ENCODE measurements at places on chromosomes 3 and 15.
A peak's percentile ranks its signal among the peaks of the same experiment; 100 is the strongest.

- no peak for DNase-seq
Observed at GRCh38 chr3:150314248-150315004, 93.7 kb upstream of the TSC22D2 start.

DNA sequence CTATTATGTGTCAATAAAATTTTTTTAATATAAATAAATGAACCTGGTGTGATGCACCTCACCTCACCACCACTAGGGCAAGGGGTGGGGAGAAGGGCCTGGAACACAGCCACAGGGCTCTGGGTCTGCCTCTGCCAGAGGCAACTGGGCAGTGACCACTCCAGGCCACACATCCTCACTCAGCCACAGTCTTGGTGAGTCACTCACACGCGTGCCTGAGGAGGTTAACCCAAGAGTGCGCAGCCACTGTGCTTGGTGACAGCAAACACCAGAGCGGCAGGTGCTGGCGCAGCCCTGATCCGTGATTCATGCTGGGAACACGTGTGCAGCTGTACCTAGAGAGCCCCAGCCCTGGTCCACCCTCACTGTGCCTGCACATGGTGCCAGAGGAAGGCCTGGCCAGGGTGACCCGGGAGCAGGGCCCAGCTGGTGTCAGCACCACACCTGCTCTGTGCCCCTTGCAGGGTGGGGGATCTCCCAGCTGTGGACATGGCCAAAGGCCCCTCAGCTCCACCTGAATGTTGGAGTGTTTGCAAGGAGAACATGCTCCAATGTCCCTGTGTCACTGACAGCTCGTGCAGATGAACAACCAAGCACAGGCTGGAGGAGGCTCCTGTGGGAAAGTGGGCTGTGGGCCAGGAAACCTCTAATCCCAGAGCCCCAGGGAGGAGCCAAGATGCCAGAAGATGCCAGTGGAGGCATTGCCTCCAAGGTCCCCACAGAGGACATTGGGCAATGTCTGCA, 2.1 kb downstream of the SLC41A3 start:
- peak; percentile 8 for DNase-seq

GRCh38 chr15:56102441-56102840, 109.0 kb upstream of the NEDD4 start:
- no peak for DNase-seq

DNA sequence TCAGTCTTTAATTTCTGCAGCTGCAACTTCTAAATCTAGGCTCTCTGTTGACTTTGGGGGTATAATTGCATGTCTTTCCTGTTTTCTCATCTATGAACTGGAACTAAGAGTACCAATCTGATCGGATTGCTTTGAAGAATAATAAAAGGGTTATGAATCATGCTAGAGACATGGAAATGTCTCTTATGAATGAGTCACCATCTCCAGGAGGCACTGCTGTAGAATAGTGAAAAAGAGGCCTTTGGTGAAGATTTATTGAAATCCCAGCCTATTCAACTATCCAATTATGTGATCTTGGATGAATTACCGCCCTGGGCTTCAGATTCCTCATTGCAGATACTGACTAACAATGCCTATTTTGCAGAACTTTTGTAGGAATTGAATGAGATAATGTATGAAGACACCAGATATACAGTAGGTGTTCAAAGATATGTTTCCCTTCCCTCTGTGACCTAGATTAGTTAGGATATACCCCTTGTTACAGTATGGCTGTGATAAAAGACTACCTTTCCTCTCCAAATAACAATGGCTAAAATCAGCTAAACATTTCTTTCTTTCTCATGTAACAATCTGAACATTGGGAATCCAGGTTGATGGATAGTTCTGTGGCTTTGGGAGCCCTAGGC, 11.5 kb upstream of the CMTM8 start:
- no peak for DNase-seq

DNA sequence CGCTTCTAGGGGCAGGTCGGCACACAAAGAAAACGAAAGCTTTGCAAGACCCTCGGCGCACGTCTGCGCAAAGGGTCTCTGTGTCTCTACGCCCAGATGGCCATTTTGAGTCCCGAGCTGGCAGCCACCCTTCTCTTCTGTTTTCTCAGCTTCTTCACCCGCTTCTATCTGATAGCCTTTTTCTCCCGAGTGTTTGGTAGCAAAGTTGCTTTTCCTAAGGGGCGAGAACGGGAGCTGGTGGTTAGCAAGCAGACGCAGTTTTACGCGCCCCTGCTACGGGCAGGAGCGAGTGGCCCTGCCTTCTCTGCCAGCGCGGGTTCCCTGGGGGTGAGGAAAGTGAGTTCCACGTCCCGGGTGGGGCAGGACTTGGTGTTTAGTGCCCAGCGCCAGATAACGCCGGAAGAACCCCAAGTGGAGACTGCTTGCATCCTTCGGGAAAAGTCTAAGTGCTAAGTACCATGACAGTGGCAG, 2.9 kb upstream of the MKRN2 start:
- DNase-seq = peak; percentile 38

GRCh38 chr15:67133738-67134066, 68.3 kb downstream of the SMAD3 start:
- no peak for DNase-seq

GRCh38 chr15:74540161-74540760, 759 bp upstream of the ARID3B start:
- DNase-seq = peak; percentile 16

DNA sequence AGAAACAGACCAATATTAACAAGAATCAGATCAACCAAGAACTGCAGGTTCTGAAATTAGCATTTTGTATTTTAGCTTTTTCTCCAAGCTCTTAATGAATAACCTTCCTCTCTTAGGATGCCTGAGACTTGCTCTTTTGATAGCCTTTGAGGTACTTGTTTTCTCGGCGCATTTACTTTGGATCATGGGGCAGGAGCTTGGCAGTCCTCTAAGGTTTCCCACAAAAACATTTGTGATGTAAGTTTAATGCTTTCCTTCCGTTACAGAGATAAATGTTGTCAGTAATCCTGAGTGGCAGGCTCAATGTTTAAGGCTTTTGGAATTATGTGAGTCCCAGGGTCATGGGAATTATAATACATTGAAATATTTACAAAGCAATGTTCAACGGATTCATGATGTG, 137.8 kb upstream of the SNTN start:
- no peak for DNase-seq

DNA sequence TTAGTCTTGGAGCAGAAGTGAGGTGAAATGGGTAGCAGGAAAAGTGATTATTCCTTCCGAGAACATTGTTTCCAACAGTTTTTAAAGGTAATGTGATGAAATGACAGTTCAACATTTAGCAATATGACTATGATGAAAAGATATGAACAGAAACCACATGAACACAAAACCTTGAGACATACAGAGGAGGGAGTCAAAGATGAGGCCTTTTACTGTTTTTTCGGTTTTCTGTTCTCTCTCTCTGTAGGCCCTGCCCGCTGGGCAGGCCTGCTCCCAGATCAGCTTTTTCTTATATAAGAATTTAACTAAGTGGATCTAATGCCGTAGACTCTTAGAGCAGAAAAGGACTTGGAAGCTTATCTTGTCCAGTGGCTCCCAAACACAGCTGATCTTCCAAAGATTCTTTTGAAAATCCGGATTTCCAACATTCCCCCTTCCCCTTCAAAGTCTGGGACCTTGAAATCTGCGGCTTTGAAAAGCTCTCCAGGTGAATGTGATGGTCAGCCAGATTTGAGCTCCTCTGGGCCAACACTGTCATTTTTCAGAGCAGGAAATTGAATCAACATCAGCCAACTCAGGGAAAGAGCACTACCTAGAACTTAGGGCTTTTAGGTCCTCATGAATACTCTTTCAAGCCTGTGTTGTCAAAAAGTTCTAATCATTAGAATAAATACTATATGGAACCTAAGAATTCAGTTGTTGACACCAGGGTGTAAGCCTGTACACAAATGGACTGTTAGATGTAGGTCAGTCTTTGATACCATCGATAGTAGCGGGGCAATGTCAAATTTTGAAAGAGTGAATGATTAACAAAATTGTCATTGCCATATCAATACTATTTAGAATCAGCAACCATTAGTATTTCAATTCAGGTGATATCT, 372.7 kb downstream of the SHQ1 start:
- DNase-seq = no peak

GRCh38 chr15:79676621-79677020, 220.2 kb downstream of the MTHFS start:
- DNase-seq = no peak

GRCh38 chr3:148075771-148076716, 621.7 kb upstream of the AGTR1 start:
- no peak for DNase-seq

DNA sequence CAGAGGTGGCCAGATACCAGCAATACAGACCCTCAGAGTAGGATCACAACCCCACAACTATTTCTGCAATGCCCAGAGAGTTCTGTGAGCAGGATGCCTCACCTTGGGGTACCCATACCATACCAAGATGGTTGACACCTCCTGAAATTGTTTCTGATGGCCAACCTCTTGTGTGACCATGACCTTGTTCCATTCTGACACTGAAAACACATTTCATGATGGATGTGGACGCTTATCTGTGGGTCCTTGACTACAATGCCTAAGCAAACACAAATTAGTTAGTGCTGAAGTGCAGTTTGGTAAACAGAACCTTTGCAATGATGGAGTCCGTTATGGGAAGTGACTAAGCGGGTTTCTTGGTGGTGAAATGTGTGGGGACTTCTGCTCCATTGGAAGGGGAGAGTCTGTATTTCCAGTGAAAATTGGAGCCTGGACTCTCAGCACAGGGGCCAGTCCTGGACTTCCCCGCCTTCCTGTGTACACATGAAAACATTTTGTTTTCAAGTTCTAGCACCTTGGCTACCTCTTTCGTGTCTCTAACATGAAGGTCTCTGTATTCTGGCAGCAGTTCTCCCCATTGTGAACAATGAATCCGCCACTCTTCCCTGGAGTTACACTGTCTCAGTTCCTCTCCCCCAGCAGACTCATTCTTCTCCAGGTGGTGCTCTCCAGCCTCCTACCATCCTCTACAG, 106.2 kb downstream of the XXYLT1 start:
- DNase-seq = no peak

GRCh38 chr3:149081772-149082171, 4.6 kb downstream of the HLTF start:
- DNase-seq = no peak

GRCh38 chr15:38696109-38696727, 131.6 kb upstream of the RASGRP1 start:
- peak; percentile 70 for DNase-seq

- DNase-seq = no peak
Observed at GRCh38 chr15:68589053-68589452, 10.3 kb downstream of the CORO2B start.

- DNase-seq = no peak
Observed at GRCh38 chr15:86312486-86312885, 232.8 kb downstream of the AGBL1 start.

GRCh38 chr15:31439328-31439727, 112.7 kb downstream of the KLF13 start:
- peak; percentile 65 for DNase-seq

GRCh38 chr3:61030469-61031035, 220.7 kb downstream of the FHIT start:
- no peak for DNase-seq

DNA sequence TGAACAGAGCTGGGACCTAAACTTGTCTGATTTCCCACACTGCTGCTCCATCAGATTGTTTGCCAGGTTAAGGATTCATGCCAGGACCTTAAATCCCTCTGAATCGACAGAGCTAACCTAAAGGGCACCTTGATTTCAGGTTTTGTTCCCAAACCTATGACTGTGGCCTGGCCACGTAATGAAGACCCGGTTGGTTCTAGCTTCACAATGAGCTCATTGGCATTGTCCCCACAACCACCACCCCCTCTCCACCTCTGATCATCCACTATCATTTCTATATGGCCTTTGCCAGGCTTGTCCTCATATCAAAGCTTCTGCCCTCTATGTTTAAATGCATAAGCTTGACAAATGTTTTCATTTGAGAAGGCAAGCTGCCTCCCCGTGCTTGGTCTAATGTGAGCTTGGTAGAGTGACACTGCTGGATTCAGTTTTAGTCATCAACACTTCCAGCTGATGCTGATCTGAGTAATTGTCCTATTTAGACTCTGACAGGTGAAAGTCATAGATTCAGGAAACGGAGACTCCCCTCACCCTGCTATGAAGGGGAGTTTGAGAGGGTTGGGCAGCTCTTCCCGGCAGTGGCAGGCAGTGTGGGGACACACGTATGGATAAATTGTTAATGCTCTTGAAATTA, 407.1 kb upstream of the CFAP20DC start:
- DNase-seq = no peak

DNA sequence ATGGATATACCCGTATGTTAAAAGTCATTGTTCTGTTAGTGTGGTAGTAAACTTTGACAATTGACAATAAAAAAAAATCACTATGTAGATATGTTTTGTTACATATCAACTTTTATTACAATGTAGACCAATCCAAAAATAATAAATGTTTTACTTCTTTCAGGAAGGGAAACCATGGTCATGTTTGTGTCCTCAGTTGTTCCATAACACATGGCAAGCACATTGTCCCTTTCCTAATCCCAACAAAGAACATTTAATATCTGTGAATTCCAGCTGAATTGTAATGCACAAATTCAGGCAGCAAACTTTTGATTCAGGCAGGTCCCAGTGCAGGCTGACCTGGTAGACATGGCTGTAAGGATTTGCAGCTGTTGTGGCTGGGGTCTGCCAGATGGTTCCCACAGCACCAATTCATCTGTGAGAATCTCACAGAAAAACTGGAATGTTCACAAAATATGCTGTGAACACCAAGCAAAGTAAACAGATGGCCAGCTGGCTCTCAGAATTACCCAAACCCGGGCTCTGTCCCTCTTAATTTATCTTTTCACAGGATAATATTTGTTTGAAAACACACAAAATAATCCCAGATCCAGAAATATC, 1.9 kb upstream of the SPG21 start:
- DNase-seq = no peak

GRCh38 chr15:72813345-72814004, 29.9 kb upstream of the ADPGK start:
- no peak for DNase-seq
